Activated naive CD8-positive, alpha-beta T cell treated with anti-CD3 and anti-CD28 coated beads for 36 hours (primary cell): ENCODE measurements at places on chromosomes 7 and 10. TPM values are rescaled to one million over a fixed set of nuclear protein-coding genes. Genes with fewer than 3 reads are reported as not detected.

HOXA1 gene
- total RNA-seq = 0.24 TPM

GRCh38 chr10:67386260-67386659 is 309.7 kb downstream of the CTNNA3 start:
- no peak for DNase-seq

DNA sequence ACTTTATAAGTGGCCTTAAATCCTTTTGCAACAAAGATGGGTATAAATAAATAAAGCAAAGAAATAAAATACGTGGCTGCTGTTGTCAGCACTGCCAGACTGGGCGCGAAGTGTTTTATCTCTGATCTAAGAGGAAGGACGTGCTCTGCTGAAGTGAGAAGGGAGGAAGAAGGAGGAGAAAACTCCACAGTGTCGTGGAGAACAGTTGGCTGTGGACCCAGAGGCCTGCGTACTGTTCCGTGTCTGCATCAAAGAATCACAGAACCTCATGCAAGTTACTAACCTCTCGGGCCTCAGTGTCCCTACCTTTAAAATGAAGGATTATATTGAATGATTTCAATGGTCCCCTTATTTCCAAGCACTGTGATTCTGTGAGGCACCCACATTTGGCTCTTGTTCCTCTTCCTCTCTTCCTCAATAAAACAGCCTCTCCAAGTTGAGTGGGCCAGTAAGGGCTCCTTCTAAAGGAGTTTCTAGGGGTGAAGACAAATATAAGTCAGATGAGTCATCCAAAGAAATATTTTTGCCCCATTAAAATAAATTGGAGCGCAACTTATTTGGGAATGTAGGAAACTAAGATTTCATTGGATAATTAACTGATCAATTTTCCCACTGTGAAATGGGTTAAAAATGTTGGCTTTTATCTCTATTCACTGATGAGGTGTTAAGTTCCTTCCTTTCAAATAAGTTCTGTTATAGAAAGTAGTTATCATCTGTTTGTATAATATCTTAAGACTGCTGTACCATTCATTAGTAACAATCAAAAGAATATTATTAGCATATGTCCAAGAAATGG is 126.9 kb upstream of the EFCAB10 start:
- DNase-seq = no peak

DNA sequence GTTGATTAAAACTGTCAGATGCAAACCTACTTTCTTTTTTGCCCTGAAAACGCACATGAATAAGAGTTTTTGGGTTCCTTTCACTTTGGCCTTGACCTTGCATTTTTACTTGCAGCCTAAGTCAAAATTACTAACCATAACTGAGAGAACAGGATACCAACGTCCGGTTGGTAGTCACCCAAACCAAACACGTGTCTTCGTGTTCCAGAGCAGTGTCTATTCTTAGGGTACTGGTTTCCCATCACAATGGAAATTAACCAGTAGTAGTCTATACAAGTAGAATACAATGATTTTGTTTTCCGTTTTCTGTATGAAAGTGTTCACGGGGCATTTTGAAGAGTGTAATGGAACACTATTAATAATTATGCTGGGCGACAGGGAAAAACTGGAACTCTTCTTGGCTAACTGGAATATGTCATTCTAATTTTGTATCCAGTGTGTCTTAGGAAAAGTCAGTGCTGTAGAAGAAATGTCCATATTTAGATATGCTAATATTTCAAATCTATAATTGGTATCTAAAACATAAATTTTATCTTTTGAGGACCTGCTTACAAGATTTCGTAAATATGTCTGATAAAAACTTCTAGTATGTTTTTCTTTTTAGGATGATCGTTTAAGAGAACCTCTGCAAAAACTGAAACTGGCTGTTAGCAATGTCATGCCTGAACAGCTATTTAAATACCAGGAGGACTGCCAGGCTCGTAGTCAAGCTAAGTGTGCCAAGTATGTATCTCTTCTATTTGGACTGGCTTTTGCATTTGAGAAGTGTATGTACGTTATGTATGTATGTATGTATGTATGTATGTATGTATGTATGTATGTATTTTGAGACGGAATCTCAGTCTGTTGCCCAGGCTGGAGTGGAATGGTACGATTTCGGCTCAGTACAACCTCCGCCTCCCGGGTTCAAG is 40.9 kb downstream of the UBN2 start:
- no peak for DNase-seq

GRCh38 chr7:150901160-150902035 is 49.1 kb downstream of the AOC1 start:
- no peak for DNase-seq

DNA sequence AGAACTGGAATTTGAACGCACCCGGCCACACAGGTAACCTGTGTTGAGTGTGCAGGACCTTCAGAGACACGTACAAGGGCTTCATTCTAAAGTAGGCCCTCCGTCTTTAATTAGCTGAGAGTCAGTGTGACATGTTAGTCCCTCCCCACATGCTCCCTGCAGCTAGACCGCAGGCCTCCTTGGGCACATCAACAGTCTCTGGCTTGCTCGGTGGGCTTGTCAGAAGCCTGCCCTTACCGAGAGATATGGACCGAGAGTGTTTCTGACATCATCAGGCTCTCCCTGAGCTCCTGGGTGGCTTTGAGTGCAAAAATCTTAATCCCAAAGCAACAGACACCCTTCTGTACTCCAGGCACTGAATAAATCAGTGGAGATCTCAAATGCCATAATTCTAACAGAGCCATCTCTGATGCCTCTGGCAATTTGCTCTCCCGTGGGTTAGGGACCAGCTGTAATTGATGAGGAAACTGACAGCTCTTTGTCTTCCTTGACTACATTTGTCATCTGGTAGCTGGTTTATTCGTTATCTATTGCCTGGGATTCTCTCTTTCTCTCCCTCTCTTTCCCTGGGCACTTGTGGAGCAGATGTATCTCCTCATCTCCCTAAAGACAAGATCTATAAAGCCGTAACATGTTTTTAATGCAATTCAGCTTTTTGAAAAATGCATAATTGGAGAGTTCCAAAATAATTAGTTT is 850.6 kb downstream of the TYW1 start:
- DNase-seq = no peak

DNA sequence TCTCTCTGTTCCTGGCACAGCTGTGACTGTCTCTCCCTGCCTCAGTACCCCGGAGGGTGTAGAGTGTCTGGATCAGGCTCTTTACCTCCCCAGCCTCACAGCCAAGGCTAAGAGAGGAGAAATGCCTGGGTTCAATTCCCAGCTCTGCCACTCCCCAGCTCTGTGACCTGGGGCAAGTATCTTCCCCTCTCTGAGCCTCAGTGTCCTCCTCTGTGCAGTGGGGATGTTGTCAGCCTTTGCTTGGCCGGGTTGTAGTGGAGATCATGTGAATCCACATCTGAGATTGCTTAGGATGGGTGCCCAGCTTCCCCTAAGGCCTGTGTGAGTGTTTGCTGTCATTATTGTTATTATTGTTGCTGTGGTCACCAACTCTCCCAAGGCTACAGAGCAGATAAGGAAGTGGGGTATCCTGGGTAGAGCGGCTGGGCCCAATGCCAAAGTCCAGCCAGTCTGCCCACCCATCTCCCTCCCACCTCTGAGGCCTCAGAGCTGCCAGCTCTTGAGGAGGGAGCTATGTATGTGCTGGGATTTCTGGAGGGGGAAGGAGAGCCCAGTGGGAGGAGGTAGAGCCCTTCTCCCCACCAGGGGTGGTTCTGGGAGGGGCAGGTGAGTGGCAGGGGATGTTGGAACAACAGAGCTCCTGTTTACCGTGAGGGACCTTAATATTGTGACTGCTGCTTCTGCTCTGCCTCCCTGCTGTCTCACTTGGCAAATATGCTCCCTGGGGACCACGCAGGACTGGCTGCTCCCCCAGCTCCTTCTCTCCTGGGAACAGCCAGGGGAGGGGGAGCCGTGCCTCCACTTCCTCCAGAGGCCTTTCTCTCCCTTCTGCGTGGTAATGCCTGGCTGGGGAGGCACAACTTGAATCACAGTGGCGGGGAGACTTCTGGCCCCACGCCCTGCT is 170.5 kb downstream of the RPS24 start:
- no peak for DNase-seq

DNA sequence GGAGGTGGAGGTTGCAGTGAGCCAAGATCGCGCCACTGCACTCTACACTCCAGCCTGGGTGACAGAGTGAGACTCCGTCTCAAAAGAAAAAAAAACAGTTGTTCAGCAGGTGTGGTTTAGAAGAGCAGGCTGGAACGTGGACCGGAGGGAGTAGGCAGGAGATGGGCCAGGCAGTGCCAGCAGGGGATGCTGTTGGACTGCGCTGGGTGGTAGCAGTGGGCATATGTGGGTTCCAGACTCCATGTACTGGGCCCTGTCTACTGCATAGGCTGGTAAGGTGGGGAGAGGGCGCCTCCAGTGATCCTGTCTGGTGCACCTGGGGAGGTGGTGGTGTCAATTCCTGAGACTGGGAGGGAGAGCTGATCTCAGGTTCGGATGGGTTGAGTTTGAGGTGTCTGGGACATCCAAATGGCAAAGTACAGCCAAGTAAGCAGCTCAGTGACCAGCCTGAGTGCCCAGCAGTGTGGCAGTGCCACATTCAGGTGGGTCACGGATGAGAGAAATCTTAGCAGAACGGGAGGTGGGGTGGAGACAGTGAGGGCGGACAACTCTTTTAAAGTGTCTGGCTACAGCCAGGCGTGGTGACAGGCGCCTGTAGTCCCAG is 25.9 kb downstream of the SFXN4 start:
- peak; percentile 41 for DNase-seq

GRCh38 chr7:158013085-158013668 is 574.4 kb downstream of the PTPRN2 start:
- no peak for DNase-seq

- DNase-seq = no peak
These were observed 148.4 kb upstream of the AHR start for GRCh38 chr7:17150018-17150417.

DNA sequence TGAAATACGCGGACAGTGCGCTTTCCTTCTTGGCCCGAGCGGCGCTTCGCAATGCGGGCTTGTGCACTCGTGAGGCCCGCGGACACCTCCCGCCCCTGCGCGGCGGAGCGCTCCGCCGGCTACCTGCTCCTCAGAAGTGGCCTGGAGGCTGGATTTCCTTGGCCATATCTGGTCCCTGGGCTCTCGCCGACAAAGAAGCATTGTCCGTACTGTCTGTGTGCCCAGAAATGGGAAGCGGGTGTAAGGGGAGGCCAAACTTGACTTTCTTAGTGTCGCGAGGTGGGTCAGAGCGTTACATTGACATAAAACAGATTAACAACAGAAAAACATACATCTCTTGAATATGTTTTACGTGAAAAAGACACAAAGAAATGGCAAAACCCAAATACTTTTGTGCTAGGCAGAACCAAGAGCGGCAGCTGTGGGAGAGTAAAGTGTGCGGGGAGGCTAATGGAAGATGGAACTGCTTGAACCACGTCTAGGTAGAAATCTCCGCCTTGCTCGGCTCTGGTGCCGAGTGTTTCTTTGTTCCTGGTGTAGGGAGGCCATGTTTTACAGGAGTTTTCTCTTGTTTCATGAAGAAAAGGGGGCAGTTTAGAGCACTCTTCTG is 1.4 kb downstream of the LANCL2 start:
- DNase-seq = peak; percentile 13

AZGP1 gene
- total RNA-seq = not detected

GRCh38 chr10:30540276-30540675 is 89.3 kb downstream of the LYZL2 start:
- DNase-seq = no peak
